ENCODE measurements at places on chromosomes 5 and 9.
A peak's percentile ranks its signal among the peaks of the same experiment; 100 is the strongest.

- DNase-seq, result no peak
These were observed 53.3 kb downstream of the SAR1B start for GRCh38 chr5:134579284-134579771.

- peak; percentile 80 for DNase-seq
These were observed 107.5 kb downstream of the EBF1 start for GRCh38 chr5:158992037-158992740.

- no peak for DNase-seq
These were observed 102.2 kb upstream of the STC2 start for GRCh38 chr5:173430394-173430793.

- DNase-seq, result no peak
These were observed 157.5 kb upstream of the SHB start for GRCh38 chr9:38226491-38226951.

- no peak for DNase-seq
These were observed 117.0 kb upstream of the ANKRD55 start for GRCh38 chr5:56350011-56350596.

DNA sequence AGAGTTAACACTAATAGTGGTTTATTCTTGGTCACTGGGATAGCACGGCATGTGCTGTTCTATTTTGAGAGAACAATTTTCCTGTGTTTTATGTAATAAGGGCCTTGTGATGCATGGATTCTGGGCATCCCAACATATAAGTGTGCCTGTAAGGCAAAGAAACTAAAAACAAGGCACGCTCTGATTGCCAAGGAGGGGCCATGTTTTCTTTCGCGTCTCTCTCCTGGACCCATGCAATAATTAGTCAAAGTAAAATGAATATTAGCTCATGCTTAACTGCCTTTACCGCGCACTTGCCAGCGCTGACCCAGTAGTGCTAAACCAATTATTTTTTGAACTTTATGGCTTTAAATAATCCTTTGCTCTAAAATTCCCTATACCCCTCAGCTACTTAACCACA lies 140.9 kb downstream of the PSAT1 start:
- DNase-seq, result no peak

DNA sequence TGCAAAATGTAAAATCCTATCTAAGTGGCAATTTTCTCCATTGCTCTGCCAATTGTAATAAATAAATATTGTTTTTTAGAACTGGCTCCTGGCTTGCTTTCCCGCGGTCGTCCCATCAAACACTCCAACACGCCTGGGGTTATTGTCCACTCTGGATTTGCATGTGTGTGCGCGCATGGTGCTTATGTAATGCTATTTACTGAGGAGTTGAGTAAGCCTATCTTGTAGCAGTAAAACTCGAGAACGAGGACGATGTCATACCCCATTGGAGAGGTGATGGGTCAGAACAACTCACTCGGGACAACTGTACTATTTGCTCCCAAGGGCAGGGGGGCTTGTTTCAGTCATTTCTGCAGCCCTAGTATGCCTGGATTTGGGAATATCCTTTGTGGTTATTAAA lies 220.9 kb downstream of the PAX5 start:
- no peak for DNase-seq

DNA sequence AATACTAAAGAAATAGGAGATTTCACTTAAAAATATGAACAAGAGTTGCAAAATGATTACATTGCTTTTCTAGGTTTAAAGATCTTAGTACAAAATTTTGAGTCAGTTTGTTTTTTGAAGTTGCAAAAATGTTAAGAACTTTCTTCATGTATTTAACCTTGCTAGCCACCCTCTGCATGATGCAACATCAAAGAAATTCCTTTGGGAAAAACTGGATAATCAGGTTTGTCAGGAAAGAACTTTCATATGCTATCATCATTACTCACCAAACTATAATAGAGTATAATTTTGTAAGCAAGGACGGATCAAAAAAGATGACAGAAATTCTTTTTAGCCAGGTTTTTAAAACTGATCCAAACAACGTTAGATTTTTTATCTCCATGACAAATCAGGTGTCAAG lies 116.9 kb upstream of the MRPS30 start:
- no peak for DNase-seq

DNA sequence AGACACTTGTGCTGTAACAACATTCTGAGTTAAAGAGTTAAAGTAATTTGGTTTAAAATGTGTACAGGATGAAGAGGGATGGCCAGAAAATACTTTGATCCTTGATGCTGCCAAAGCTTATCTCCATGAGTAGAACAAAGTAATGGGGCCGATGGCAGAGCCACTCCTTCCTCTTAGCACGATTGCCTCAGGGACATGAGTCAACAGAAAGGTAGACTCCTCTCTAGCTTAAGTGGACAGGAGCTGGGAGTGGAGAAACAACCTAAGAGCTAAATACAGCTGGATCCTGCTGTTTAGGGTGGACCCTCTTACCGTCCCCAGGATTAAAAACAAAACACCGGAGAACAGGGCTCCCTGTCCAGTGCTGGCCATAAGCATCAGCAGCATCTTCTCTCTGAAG lies 267.3 kb downstream of the IRX1 start:
- DNase-seq, result no peak

- no peak for DNase-seq
These were observed 110.7 kb upstream of the NIPBL start for GRCh38 chr5:36765876-36766275.

- no peak for DNase-seq
These were observed 32.4 kb downstream of the CYSTM1 start for GRCh38 chr5:140207250-140207964.

GRCh38 chr5:105503950-105504349 lies 1941.4 kb upstream of the NUDT12 start:
- DNase-seq, result no peak

DNA sequence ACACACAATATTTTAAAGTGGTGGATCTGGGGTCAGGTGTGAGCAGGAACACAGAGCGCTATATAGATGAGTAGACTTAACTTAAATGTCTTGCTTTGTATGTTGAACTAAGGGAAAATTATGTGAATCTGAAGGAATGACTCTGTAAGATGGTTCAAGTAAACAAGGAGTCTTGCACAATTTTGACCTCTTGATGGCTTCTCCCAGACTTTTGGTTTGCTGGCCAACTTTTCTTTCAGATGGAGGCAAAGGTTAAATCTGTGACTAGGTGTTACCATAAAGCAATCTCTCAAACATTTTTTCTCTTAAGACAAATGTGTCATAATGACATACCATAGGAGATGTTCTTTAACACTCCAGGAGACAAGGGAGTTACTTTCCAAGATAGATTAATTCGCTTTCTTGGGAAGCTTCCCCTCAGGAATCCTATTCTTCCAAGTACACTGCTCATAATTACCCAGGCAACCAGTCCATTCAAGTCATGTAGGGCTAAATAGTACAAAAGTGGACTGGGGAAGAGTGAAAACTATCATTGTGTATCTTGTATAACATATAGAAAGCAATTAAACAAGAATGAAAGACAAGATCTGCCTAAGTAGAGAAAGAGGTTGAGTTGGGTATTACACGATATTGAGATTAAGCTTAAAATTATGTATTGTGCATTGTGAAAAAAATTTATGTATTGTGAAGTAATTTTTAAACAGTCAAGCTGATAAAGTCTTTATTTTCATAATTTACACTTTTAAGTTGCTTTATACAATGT lies 60.3 kb upstream of the SLC27A6 start:
- no peak for DNase-seq

DNA sequence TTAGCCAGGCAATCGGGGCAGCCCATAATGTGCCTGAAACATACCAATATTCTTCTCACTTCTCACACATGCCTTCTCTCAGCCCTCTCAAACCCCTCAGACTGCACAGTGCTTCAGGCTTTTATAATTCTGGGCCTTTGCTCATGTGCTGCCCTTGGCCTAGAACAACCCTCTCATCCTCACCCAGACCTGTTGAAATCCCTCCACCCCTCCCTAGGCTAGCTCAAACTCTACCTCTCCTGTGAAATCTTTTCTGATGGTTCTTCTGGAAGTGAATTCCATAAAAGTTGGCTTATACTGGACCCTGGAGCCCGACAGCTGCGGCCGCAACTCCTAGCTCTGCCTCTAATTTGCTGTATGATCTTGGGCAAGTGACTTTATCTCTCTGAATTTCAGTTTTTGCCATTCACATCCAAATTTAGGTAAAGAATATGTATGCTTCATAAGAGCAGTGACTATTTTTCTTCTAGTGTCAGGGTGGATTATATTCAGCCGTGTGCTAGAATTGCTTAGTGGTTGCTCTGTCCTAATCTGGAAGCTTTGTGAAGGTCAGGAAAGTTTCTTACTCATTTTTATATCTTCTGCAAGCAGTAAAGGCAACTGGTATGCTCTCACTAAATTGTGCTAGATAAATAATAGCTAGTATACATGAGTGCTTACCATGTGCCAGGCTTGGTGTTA lies 221.4 kb downstream of the MAPKAP1 start:
- no peak for DNase-seq

GRCh38 chr5:88785746-88786565 lies 97.0 kb downstream of the MEF2C start:
- peak; percentile 65 for DNase-seq

GRCh38 chr5:153699035-153699434 lies 208.6 kb downstream of the GRIA1 start:
- DNase-seq, result no peak

GRCh38 chr5:93240228-93240834 lies 340.7 kb downstream of the NR2F1-AS1 start:
- no peak for DNase-seq

DNA sequence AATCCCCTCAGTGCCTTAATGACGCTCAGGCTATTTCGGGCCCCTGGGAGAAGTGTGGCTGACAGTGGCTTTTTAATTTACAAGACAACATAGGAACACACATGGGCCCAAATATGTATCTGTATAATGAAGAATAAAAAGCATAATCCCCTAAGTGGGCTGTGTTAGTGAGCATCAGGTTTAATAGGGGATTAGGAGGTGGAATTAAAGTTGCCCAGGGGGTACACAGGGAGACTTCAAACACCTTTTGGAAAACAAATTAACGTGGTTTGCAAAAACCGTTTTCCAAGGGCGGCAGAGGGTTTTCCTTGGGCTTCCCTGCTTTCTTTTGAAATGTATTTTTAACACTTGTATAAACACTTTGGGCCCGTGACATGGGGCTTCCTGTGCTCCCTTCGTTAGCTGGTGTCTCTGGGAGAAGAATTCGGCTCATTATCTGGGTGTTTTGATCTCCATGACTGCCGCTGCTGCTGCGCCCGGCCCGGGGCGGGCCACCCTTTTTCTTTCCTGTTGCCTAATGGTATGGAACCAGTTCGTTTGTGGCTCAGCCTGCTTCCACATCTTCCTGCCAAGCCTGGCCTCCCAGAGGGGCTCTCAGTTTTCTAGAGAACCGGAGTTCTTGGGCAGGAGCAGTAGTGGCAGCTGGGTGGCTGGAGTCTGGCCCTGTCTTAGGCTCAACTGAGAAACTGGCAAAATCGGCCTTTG lies 173.0 kb downstream of the MACROH2A1 start:
- no peak for DNase-seq

DNA sequence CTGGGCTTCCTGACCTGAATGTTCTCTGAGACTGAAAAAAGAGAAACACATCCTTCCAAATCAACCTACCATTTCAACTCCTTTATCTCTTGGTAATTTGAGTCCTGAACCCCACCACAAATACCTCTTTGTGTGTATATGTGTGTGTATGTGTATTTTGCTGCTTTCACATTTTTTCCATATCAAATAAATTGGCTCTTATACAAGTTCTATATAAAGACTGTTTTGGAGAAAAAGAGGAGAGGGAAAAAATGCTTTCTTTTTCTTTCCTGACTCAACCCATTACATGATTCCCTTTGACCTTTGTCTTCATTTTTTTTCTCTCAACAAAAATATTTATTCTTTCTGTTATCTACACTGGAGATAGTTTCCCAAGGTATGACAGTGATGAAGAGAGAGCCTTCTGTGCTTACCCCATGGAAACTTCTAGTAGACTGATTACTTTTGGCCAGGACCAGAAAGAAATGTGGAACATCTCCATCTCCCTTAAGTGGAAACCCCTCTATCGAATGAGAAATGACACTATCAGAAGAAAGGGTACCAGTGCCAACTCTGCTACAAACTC lies 85.3 kb downstream of the PAPPA start:
- DNase-seq, result no peak

DNA sequence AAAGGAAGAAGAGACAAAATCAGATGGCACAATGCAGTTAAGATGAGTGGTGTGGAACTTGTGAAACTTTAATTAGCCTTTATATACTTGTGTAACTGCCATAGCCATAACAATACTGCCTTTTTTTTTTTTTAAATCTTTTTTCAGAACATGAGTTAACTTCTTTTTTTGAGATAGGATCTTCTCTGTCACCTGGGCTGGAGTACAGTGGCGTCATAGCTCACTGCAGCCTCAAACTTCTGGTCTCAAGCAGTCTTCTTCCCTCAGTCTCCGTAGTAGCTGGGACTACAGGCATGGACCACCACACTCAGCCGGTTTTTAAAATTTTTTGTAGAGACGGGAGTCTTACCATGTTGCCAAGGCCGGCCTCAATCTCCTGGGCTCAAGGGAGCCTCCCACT lies 37.2 kb downstream of the GPBP1 start:
- no peak for DNase-seq

GRCh38 chr9:121772600-121773285 lies 121.3 kb downstream of the DAB2IP start:
- DNase-seq, result no peak

DNA sequence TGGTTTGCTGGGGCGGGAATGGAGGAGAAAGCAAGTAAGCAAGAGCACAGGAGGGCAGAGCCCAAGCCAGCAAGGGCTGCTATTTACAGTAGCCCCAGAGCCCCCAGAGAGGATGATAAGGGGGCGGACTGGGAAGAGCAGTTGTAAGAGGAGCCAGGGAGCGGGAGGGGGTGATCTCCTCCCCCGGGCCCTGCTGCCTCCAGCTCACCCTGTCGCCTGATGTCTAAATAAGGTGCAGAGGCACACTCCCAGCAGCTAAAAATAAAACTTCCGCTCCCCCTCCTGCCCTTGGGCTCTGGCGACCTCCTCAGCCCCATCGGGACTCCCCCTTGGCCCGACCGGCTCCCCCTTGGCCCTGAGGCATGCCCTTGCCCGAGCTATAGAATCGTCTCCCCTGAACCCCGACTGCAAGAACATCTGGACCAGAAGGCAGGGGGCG lies 14.4 kb upstream of the CCDC69 start:
- DNase-seq, result no peak

DNA sequence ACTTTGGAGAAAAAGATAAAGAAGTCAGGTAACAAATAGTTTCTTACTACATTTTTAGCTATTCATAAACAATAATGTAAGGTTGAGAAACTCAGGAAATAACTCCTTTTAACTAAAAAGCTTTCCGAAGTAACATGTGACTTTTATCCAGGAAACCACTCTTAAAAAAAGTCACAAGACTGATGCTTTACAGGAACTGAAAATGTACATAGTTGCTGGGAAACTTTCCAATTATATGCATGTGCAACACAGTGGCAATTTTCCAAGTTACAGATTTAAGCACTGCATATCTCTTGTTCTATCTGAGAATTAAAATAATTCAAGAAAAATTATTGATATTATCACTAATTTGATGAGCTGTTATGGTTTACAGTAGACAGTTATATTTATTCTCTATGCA lies 105.2 kb downstream of the CDH10 start:
- no peak for DNase-seq

GRCh38 chr9:126665644-126666035 lies 51.9 kb downstream of the LMX1B start:
- DNase-seq, result no peak

- DNase-seq, result no peak
These were observed 227.6 kb upstream of the ANKRD55 start for GRCh38 chr5:56460681-56461191.

- peak; percentile 32 for DNase-seq
These were observed 133.2 kb downstream of the MTX3 start for GRCh38 chr5:79857714-79858409.

Measured in smooth muscle cell of the brain vasculature (primary cell).